ENCODE measurements at places on chromosomes 11 and 22.

DNA sequence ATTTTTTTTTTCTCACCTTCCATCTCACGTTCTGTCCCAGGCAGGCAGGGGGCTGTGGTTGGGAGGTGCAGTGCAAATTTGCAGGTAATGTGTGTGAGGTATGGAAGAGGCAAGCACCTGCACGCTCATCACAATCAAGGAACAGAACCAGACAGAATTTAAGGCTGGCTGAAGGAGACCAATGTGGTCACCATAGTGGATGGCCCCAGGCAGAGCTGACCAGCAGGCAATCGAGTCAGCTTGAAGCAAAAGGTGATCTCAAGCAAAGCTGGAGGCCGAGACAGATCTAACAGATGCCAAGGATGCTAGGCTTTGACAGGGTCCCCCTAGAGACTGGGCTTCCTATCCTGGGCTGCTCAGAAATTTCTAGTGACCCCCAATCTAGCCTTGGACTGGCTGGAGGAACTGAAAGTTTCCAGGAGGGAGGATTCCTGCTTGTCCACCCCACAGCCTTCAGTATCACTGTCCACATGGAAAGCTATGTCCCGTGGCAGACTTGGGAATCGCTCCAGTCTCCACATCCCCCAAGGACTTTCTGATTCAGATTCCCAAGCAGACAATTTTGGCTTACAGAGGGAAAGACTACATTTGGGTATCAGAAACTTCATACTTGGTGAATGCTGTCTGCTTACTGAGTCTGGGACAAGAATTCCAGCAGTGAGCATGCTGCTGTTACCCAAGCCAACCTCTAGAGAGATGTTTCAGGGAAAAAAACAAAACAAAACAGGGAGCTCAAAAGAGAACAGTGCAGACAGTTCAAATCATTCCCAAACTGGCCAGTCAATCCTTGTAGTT, 9.0 kb upstream of the MICAL3 start:
- no peak for DNase-seq

GRCh38 chr11:115806056-115806455, 301.8 kb upstream of the CADM1 start:
- DNase-seq: no peak

- DNase-seq: no peak
Observed at GRCh38 chr11:36751335-36751781, 153.3 kb upstream of the RAG2 start.

DNA sequence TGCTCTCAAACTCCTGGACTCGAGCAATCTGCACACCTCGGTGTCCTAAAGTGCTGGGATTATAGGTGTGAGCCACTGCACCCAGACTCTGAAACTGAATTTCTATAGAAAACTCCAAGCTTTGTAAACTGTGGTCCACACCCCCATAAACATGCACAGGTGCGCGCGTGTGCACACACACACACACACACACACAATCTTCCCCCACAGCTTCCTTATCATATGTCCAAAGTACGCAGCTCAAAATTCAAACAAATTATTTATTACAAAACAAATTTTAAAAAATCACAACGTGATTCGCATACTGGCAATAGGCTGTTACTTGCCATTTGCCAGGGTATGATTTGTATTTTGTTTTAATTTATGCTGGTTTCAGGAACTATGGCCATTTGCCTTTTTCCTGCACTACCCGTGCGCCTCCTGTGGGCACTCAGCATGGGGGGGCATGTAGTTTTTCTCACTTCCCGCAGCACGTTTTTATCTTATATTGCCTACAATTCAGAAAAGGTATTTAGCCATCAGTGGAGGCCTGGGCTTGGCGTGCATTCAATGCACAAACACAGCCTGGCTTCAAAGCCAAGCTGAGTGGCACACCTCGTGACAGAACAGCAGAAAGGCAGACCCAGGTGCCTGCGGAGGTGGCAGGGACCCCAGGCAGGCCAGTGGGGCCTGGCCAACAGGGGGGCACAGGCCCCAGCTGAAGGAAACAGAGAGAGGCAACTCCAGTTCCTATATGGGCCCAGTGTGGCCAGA, 10.8 kb upstream of the SNX32 start:
- DNase-seq: peak; percentile 4

DNA sequence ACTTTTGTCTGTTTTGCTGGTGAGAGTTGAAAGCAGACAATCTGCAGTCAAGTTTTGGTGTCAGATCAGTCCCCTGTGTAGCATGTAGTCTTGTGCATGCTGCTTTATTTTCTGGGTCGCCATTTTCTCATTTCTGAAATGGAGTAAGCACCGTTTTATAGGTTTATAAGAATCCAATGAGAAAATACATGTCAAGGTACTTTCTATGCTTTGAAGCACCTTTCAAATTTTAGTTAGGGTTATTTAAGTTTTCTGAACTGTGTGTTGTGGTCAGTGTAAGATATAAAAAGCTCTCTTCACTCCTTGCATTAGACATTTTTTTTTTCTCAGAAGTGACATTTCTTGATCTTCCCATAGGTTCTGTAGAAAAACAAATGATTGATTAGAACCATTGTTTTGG, 283.2 kb downstream of the ETS1 start:
- DNase-seq: no peak

Measured in NCI-H1092 (cell line).